Osteoblast (primary cell): ENCODE measurements at places on chromosomes 16 and 17.

DNA sequence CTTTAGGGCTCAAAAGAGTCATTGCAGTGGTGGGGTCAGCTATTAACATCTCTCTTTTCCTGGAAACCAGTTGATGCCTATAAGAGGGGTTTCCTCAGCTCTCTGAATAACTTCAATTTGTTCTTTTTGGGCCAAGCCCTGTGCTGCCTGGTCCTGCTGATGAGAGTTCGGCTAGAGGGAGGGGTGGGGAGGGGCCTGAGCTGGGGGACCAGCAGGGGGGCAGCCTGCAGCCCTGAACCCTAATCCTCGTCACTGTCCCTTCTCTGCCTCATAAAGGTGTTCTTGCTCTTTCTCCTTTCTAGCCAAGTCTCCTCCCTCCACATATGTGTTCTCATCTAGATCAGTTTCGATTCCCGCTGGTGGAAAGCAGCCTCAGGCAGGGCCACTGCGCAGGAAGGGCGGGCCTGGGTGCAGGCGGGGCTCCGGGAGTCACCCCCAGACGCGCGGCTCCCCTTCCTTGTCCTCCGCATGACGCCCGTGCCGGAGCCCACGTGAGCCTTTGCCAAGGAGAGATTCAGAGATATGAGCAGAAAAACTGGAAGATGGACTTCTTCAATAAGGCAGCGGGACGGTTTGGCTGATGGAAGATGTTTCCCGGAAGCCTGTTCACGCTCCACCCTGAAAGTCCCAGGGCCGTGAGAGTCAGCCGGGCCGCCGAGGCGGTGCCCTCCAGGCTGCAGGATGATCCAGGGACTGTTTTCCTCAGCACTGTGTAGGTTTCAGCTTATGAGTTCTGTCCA, 15.0 kb upstream of the RHOT1 start:
- peak; percentile 91 for DNase-seq
- peaks cover 14% of the 10 kb centered on the region for H3K4me1 ChIP-seq
- peak overlapping the region; percentile 78 for H3K4me3 ChIP-seq
- H3K36me3 ChIP-seq: no peaks in the 10 kb centered on the region

GRCh38 chr17:45289301-45290268, 27.2 kb downstream of the MAP3K14 start:
- no peak overlapping the region for H3K27ac ChIP-seq
- no peak overlapping the region for H3K4me3 ChIP-seq
- peak; percentile 35 for DNase-seq
- H3K36me3 ChIP-seq: peaks cover 74% of the 10 kb centered on the region
- H3K27me3 ChIP-seq: no peaks in the 10 kb centered on the region

DNA sequence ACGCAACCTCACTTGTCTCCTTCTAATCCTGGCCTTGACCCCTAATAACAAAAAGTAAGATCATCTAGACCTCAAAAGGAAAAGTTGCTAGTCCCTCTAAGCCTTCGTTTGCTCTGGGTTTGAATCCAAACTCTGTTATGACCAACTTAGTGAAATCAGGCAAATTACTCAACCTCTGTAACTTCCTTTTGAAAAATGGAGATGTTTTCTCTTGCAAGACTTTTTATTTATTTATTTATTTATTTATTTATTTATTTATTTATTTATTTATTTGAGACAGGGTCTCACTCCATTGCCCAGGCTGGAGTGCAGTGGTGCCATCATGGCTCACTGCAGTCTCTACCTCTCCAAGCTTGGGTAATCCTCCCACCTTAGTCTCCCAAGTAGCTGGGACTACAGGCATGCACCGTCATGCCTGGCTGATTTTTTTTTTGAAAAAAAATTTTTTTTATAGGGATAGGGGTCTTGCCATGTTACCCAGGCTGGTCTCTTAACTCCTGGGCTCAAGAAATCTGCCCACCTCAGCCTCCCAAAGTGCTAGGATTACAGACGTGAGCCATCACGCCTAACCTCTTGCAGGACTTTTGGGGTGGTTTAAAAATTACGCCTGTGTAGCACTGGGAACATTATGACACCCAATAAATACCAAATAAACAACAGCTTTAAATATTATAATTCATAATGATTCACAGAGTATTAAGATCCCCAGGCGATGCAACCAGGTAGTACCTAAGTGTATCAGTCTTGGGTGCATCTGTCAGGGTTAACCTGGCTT, 63.4 kb downstream of the PITPNC1 start:
- H3K36me3 ChIP-seq: no peaks in the 10 kb centered on the region
- peak overlapping the region; percentile 58 for H3K4me3 ChIP-seq
- peaks cover 12% of the 10 kb centered on the region for H3K4me1 ChIP-seq
- DNase-seq: no peak

DNA sequence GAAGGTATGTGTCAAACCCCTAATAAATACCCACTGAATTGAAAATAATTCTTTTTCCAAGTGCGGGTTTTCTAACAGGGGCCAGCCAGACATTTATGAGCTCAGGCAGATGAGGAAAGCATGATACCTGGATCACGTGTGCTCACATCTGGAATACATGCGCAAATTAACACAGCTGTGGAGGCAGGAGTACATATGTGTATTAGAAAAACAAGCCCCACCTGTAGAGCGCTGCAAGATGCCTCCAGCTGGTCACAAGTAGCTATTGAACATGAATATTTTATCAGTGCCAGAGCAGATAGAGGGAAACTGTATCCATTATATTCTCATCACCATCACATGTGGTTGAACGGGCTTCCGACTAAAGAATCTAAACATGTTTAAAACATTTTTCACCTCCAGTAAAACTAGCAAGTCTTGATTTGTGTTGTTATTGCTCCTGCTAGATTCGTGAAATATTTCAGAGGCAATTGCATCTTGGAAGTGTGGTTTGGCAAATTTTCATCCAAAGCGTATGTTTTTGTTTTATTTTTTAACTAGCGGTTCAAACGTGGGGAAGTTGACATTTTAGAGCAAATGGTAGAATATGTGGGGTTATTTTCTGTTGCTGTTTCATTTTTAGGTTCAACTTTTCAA, 482.8 kb downstream of the CDH13 start:
- no peaks in the 10 kb centered on the region for H3K4me1 ChIP-seq
- peak overlapping the region; percentile 40 for H3K4me3 ChIP-seq
- no peaks in the 10 kb centered on the region for H3K36me3 ChIP-seq
- H3K27me3 ChIP-seq: no peaks in the 10 kb centered on the region
- H3K27ac ChIP-seq: no peak overlapping the region

DNA sequence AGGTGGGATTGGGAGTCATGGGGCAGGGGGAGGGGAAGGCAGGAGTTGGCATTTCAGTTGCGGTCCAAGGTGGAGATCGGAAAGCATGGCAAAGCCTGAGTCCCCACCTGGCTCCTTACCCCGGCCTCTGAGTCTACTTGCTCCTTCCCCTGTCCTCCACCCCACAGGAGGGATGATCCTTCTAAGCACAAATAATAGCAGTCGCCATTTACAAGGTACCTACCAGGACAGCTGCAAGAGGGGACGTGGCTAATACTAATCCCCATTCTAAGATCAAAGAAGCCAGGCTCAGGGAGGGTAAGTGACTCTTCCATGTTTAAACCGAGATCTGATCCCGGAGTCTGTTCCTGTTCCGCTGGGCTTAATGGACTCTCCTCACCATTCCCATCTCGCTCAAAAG, 396.3 kb downstream of the SLC39A11 start:
- no peak overlapping the region for H3K27ac ChIP-seq
- peaks cover 3% of the 10 kb centered on the region for H3K27me3 ChIP-seq
- DNase-seq: no peak
- peaks cover 22% of the 10 kb centered on the region for H3K4me1 ChIP-seq
- H3K36me3 ChIP-seq: no peaks in the 10 kb centered on the region
- no peak overlapping the region for H3K4me3 ChIP-seq

GRCh38 chr17:49523196-49523595, 28.1 kb downstream of the NGFR start:
- no peaks in the 10 kb centered on the region for H3K36me3 ChIP-seq
- H3K27me3 ChIP-seq: peaks cover 33% of the 10 kb centered on the region
- peaks cover 2% of the 10 kb centered on the region for H3K4me1 ChIP-seq
- peak; percentile 51 for DNase-seq
- no peak overlapping the region for H3K4me3 ChIP-seq

- no peaks in the 10 kb centered on the region for H3K36me3 ChIP-seq
- DNase-seq: no peak
- no peak overlapping the region for H3K4me3 ChIP-seq
- H3K4me1 ChIP-seq: peaks cover 15% of the 10 kb centered on the region
- no peaks in the 10 kb centered on the region for H3K27me3 ChIP-seq
Measured at GRCh38 chr17:13647543-13648021, 45.9 kb upstream of the HS3ST3A1 start.

DNA sequence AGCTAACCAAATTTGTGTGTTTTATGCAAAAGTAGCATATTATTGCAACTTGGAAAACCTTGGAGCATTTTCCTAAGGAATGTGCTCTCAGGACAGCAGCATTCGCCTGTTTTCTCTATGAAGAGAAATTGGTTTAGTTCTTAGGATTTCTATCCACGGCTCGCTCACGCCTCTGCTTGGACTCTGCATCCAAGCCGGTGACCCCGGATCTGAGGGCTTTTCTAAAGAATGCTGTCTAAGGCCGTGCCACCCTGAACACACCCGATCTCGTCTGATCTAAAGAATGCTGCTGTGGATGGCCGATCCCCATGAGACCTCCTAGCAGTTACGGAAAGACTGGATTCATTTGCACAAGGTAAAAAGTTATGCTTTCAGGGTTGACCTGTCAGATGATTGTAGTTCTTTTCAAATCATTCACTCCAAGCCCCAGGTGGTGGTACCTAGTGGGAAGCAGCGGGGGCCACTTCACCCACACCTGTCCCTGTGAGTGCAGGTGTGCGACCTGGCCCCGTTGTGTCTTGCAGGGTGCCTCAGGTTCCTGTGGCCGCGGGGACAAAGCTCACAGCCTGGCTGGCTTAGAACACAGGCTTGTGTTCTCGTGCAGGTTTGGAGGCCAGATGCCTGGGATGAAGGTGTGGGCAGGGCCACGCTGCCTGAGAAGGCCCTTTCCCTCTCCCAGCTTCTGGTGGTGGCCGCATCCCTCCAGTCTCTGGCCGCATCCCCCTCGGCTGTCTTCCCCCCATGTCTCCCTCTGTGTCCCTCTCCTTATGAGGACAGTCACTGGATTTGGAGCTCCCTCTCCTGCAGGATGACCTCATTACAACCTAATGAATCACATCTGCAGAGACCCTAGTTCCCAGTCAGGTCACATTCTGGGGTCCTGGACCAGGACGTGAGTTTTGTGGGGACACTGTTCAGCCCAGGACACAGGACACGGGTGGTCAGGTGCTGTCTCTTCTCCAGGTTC, 71.1 kb downstream of the BANP start:
- H3K4me1 ChIP-seq: peaks cover 13% of the 10 kb centered on the region
- DNase-seq: peak; percentile 74
- H3K27me3 ChIP-seq: no peaks in the 10 kb centered on the region
- peaks cover 6% of the 10 kb centered on the region for H3K36me3 ChIP-seq

GRCh38 chr17:38544175-38544838, 61.4 kb downstream of the SRCIN1 start:
- H3K4me3 ChIP-seq: no peak overlapping the region
- DNase-seq: peak; percentile 57
- H3K27ac ChIP-seq: no peak overlapping the region

DNA sequence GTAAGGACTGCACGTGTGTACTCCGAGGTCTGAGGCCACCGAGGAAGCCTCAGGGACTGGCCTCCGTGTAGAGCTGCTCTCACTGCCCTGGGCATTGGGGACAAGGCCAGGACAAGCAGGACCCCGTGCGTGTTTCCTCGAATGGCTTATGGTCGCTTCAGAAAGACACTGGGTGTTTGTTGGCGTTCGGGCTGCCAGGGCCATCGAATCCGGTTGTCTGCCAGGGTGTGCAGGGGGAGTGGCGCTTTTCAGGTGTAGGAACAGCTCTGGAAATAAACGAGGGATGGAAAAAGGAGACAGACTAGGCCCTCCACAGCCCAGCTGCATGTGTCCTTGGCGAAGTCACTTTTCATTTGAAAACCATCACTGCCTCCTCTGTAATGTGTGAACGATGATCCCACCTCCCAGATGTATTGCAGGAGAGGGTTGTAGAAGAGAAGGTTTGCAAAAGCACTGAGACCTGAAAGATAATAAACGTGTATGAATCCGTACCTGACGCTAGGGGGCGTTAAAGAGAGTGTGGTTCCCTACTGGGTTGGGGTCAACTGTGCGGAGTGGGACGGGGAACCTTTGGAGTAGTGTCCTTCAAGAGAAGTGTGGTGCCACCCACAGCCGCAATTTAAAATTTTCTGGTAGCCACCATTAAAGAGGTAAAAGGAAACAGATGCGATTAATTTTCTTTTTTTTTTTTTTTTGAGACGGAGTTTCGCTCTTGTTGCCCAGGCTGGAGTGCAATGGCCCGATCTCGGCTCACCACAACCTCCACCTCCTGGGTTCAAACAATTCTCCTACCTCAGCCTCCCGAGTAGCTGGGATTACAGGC, 2.1 kb upstream of the ZSCAN10 start:
- H3K36me3 ChIP-seq: no peaks in the 10 kb centered on the region
- no peak overlapping the region for H3K4me3 ChIP-seq
- no peak overlapping the region for H3K27ac ChIP-seq
- H3K27me3 ChIP-seq: peaks cover 13% of the 10 kb centered on the region
